ENCODE measurements at places on chromosomes 16 and 17.

GRCh38 chr16:8905795-8906591, 23.8 kb downstream of the LITAFD start:
- no peak for DNase-seq

DNA sequence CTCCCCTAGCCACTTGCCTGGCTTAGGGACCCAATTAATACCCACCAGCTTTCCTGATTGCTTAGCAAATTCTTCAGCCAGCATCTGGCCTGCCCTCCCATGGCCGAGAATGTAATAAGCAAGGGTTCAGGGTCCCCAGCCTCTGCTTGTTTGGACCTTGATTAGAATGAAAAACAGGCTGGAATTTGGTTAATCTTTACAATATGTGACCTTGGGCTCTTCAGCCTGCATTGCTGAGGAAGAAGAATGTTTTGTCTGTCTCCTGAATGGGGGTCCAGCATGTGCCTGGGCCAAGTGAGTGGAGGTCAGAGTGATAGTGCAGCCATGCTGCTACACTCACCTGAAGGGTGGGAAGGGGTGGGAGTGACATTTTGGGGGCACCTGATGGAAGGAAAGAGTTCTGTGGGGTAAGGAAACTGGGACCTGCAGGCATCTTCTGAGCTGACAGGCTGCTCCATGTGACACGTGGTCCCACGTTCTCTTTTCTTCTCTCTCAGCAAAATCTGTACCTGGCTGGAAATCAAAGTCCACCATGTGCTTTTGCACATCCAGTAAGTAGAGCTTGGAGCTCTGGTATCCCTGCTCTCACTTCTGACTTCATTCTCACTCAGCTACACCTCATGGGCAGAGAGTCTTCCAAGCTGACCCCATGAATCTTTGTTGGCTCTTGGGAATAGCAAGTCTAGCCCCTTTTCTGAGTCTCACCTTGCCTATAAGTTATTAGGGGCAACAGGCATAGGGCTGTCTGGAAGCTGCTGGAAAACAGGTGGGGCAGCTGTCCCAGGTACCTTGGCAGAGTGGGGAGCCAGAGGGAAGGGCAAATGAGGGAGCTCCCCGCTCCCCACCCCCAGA, 5.3 kb downstream of the TMEM106A start:
- DNase-seq, result no peak

GRCh38 chr16:70437582-70438557, 1.0 kb downstream of the ST3GAL2 start:
- DNase-seq, result peak; percentile 53

- DNase-seq, result peak; percentile 80
These were observed 22.4 kb upstream of the TEKT1 start for GRCh38 chr17:6853764-6854442.

DNA sequence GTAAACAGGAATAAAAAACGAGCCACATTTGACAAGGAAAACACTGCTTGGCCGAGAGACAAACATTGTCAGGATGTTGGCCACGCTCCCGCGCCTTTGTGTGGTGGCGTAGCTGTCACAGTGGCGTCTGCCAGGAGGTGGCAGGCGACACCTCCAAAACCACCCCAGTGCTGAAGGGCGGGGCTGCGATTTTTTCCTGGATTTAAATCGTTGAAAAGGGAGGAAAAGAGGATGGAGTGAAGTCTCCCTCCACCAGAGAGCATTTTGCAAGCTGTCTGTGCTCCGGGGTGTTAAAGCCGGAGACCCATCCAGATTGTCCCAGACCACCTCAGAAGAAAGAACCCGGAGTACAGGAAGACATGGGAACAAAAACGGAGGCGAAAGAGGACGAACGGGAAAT, 12.7 kb downstream of the MRM3 start:
- DNase-seq, result peak; percentile 27

DNA sequence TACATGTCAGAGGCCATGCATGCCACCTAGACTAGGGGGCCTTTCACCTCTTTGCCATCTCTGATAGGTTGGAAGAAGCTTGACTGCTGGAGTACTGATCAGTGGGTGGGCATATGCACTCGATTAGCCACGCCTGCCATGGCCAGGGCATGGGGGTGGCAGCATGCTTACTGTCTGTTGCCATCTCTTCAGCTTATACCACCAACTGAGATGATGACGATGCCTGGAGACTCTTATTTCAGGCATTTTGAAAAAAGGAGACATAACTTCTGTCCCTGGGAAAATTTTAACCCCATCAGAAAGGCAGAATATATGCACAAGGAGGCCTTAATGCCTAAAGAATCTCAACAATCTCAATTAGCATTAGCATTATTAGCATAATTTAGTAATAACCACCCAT, 60.8 kb downstream of the MSI2 start:
- no peak for DNase-seq

- no peak for DNase-seq
These were observed at the start of gene ALOX12 for GRCh38 chr17:6995500-6996255. Gene ALOX12, plus strand, starts transcription at chr17:6996049. Its CDS starts 69 bp downstream, at chr17:6996118.

- DNase-seq, result no peak
These were observed 9.3 kb downstream of the PRSS27 start for GRCh38 chr16:2710711-2711231.

GRCh38 chr17:11363565-11364117, 122.6 kb downstream of the SHISA6 start:
- no peak for DNase-seq

DNA sequence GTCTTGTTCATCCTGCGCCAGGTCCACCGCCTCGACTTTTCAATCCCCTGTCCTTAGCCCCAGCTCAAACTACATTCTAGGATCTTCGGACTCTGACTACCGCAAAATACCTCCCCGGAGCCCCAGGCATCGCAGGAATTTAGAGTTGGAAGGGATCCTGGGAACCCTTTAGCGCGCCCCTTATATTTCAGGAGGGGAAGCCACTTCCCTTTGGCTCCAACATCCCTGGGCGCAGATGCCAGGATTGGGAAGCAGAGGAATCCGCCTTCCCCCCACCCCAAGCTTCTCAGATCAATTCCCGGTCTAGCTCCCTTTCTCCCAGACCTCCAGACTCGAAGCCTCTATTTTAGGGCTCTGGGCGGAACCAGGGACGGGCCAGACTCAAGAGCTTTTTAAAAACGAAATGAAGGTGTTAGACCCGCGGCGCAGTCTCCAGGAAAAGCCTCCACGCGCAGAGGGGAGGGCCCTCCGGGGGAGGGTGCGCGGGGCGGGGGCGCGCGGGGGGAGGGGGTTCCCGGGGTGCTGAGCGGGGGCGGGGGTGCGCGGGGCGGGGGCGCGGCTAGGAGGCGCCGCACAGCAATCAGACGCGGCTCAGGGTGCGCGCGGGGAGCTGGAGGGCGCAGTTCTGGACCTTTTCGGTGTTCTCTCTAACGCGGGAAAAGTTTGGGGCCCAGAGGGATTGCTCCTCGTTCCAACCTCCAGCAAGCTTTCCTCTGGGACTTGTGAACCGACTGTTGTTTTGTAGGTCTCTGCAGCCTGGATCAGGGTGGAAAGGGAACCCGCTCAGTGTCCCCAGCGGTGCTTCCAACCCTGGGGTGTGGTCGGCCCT, 1.6 kb downstream of the AHSP start:
- no peak for DNase-seq

DNA sequence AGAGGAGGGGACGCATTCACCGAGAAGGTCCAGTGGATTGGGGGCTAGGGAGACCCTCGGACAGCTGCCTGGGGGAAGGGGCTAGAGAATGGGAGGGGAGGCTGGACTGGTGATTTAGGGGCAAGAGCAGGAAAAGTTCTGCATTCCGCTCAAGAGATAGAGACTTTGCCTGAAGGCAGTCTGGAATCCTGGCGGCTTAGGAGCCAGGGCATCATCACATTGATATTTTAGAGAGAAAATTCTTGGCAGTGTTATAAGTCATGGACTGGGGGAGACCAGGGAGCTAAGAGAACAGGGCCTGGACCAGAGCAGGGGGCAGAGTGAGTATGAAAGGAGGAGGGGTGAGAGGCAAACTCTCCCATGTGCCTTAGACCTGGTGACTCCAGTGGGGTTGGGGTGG, 35.8 kb downstream of the MSI2 start:
- DNase-seq, result no peak

DNA sequence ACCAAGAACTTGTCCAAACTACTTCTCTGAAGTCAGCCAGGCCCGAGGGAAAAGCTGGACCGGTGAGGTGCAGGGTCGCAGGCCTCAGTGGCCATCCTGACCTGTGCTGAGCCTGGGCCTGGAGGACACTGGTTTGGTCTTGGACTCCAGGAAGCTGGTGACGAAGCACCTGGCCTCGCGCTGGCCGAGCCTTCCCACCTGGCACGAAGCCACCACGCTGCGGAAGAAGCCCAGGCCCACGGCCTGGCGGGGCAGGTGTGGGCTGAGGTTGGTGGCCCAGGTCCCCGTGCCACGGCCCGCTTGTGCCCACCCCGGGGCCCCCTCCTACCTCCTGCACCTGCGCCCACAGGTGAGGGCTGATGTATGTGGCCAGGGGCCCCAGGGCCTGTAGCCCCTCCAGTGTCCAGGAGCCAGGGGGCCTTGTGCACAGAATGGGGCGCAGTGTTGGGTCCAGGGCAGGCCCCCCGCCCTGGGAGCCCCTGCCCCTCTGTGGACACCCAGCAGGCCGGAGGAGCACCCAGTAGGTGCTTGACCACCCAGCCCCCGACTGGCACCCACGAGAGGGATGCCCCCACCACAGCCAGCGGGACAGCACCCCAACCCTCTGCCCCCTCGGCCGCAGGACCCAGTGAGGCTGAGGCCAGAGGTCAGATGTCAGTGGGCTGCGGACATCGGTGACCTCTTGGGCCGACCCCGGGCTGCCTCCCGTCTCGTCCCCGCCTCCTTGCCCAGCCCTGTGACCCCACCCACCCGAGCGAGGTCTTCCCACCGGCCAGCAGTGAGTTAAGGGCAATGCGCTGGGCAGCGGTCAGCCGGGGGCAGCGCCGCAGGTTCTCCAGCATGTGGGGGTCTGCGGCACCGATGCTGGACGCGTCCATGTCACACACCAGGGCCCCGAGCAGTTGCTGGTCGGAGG, 13.8 kb downstream of the MSLN start:
- DNase-seq, result no peak

DNA sequence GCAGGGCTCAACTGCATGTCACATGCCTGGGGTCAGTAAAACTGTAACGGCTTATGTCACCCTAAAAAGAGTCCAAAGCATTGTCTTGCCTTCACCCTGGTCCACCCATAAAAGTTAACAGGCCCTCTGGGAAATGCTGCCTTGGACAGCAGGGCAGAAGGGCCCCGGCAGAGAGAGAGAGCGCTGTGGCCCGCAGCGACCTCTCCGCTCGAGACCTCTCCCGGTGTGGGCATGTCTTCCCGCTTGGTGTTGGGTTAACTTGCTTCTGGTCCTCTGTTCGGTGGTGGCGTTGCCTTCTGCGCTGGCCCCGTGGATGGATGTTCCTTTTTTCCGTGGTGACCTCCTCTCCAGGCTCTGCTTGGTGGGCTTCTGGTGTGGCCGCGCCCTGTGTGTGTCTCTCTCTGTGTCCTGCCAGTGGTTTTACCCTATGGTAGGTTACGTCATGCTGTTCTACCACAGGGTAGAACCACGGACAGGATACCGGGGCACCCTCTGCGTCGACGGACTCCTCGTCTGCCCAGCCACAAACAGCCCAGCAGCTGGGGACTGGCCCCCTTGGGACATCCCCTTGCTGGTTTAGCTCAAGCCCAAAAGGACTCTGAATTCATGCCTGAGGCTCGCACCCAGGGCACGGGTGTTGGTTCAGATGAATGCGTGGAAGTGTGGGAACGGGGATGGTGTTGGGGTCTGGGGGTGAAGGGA, 18.3 kb upstream of the CLEC18A start:
- no peak for DNase-seq

- DNase-seq, result peak; percentile 71
These were observed 17.5 kb downstream of the WIPI1 start for GRCh38 chr17:68439656-68440290.

DNA sequence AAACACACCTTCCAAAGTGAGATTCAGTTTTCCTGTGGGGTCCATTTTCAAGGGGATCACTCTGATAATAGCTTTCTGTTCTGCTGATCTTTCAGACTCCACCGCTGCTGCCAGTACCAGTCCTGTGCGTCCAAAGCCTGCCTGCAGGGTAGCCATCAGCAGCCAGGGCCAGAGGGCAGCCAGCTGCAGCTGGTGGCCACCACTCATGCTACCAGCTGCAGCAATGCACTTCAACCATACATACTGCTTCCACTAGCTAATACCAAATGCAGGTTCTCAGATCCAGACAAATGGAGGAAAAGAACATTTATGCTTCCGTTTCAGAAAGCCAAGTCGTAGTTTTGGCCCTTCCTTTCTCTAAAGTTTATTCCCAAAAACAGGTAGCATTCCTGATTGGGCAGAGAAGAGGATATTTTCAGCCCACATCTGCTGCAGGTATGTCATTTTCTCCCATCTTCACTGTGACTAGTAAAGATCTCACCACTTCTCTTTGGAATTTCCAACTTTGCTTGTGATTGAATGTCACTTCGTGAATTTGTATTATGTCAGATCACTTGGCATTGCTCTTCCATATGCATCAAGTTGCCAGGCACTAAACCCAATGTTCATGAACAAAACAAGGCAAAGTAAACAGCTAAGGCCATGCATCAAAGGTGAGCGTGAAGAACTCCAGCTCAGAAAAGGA, 1.8 kb downstream of the RNF43 start:
- DNase-seq, result no peak

Data from OCI-LY7 (cell line).